Jurkat, Clone E6-1 (cell line): ENCODE measurements at places on chromosomes 16 and 17.

- DNase-seq = no peak
These were observed 8.8 kb downstream of the MBTPS1 start for GRCh38 chr16:84107921-84108320.

GRCh38 chr16:35741546-35741945, 2282.1 kb downstream of the TP53TG3F start:
- no peak for DNase-seq

- DNase-seq = no peak
These were observed 8.4 kb downstream of the PIMREG start for GRCh38 chr17:6452471-6453266.

- DNase-seq = no peak
These were observed 3.8 kb downstream of the DDX19B start for GRCh38 chr16:70302745-70303144.

DNA sequence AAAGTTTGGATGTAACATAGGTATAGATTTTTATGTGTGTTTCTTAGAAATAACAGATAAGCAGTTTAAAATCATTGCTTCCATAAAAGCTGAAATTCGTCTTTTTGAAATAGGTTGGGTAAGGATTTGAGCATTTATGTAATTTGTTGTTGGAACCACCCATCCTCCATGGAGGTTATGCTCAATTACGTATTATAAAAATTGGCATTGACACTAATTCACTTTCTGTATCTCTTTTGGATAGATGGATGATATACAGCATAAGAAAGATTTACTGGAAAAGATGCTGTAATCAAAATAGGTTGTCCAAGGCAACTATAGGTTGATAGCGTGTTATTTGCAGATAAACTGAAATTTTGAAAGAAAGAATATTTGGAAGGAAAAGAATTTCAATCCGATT, 105.5 kb downstream of the PRKCA start:
- no peak for DNase-seq

DNA sequence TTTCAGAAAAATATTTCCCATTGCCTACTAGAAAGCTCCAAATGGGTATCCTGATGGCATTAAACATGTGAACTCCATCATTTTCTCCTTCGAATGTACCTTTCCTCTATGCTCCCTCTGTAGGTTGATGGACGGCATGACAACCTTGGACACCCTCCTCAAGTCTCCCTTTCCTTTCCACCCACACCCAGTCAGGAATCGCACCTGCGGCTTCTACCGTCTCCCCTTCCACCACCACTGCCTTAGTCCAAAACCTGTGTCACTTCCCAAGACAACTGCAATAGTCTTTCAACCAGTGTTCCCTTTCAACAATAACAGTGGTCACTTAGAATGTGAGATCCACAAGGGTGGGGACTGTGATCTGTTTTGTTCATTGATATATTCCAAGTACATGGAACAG, 233.1 kb upstream of the AXIN2 start:
- peak; percentile 31 for DNase-seq

DNA sequence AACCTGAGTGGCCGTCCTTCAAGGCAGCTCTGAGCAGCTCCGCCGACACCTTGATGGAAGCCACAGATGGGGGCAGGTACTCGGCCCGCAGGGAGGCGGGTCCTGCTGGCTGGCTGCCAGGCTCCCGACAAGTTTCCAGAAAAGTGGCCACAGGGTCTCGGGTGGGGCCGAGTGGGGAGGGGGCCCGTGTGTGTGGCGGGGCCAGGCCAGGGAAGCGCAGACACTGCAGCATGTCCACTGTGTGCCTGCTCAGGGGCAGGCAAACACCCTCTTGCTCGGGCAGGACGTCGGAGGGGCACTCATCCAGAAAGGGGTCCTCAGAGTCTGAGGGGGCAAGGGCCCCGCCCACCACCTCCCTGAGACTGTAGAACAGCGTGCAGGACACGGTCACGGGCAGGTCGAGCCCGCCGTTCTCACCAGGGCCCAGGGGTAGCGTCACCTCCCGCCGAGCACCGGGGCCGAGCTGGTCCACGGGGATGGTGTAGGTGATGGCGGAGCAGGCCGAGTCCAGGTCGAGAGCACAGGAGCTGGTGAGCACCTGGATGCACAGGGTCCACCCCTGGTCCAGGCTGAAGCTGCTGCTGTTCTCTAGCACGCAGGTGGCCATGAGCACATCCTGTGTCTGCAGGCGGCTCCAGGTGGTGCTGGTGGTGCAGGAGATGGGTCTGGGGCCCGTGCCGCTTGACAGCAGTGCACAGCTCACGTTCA, 5.1 kb downstream of the FAAP100 start:
- DNase-seq = no peak

DNA sequence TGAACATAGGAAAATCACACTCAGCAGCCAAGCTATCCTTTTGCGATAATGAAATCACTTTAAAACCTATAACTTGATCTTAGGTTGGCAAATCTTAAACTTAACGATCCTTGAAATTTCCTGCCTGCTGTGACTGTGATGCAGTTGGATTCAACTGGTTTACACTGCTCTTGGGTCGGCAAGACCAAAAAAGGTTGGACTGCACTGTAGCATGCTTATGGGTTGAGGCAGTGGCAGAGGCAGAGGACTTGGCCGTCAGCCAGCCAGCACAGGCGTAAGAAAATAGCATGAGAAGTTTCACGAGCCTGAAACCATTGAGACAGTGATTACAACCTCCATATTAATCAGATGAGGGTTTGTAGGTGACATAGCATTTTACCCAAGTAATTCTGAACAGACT, 21.4 kb downstream of the WSB1 start:
- no peak for DNase-seq

DNA sequence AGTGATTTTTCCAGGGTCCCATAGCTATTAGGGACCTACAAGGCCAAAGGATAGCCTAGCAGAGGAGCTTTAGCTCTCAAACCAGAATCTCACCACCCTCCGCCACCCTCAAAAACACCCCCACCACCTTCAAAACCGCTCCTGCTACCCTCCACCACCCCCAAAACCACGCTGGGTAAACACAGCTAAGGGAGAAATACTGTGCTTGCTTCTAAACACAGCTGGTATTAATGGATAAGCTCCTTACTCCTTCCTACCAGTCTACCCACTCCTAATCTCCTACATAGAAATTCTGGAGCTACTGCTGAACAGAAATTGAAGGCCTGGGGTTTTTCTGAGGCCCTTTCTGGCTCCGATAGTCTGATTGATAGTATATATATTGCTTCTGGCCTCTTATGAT, 2.2 kb upstream of the LPCAT2 start:
- no peak for DNase-seq

GRCh38 chr17:83179811-83180210, 100.4 kb downstream of the METRNL start:
- no peak for DNase-seq

DNA sequence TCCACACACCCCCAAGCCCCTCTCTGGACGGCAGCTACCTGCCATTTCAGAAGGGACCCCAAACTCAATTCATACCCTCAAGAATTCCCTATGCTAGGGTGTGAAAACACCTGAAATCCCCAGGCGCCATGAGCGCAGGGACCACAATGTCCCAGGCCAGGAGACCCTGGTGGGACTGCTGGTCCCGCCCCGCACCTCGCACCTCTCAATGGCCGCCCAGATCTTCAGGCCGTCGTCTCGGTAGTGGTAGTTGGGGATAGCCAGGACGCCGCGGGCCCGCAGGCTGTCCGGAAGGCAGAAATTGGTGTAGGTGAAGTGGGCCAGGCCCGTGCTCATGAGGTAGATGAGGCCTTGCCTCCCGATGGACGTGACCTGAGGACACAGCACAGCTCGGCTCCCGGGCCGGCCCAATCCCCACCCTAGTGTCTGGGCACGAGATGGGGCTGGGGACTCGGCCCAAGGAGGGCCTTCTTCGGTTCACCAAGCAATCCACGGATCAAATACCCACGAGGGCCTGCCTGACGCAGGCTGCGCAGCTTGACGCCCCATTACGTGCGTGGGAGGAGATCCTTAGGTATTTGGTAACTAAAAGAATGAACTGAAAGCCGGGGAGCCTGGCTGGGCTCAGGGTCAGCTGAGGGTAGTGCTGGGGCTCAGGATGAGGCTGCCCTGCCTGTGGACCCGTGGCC, 9.2 kb downstream of the ALOXE3 start:
- no peak for DNase-seq

DNA sequence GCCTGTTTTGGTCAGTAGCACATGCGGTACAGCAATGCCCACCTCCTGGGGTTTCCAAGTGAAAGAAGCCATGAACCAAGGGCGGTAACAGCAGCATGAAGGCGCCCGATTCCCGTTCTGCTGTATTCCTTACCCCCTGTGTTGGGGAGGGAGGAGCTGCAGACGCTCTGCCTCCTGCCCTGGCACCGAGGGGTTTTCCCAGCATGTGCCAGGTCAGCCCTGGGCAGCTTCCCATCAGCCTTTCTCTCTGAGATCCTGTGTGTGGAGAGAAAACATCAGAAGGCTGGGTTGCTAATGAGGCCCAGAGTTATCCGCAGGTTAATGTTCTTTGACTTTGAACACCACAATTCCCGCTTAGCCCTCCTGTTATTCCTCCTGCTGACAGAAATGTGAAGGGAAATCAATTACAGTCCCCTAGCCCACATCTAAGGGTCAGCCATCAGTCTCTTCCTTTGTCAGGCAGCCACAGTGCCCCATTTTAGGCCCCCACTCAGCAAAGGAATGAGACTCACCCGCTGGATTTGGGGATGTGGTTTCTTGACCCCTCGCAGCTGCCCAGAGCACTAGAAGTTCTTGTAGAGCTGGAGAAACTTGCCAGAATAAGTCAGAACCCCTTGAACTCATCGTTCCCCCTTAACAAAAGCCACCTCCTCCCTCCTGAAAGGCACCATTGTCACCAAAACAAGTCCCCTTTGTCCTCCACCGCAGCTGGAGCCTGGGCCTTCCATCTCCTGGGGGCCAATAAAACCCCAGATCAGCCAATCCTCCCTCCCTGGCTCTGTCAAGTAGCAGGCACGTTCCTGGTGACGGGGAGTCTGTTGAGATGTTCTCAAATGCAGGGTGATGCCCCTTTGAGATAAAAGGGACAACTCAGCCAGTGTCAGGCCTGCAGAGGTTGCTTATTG, 168.5 kb downstream of the KATNIP start:
- no peak for DNase-seq

- no peak for DNase-seq
These were observed 1.2 kb downstream of the SREBF1 start for GRCh38 chr17:17835415-17836249.

- no peak for DNase-seq
These were observed 1.5 kb downstream of the NPLOC4 start for GRCh38 chr17:81635431-81635830.

DNA sequence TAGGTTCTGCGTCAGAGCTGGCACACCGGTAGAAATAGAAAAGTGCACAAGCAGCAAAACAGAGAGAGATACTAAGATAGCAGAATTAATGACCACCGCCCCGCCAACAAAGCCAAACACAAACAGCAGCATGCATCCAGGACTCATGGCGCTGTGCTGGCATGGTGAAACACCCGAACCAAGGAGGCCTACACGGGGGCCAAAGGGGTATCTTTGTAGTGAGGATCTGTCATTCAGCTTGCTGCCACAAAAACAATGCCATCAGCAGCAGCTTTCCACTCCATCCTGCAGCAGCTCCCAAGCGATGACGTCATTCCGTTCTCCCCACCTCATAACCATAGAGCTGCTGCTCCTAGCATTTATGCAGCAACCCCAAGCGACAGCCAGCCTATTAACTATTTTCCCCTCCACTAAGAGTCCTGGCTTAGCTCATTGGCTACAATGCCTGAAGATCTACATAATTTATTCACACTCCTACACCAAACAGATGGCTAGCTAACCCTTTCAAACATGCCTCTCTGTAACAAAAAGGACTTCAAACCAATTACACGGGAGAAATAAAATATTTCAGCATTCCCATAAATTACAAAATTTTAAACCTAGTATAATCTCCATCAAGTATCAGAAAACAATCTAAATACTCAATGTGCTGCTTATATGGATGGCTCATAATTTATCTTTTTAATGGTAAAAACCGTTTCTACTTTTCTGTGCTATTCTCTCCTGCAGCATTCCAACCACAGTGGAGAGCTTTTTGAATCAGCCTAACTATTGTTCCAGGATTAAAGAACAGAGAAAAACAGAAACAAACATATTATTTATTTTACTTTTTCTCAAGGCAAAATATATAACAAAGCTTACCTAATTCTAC, 73.9 kb downstream of the SPAG9 start:
- no peak for DNase-seq

DNA sequence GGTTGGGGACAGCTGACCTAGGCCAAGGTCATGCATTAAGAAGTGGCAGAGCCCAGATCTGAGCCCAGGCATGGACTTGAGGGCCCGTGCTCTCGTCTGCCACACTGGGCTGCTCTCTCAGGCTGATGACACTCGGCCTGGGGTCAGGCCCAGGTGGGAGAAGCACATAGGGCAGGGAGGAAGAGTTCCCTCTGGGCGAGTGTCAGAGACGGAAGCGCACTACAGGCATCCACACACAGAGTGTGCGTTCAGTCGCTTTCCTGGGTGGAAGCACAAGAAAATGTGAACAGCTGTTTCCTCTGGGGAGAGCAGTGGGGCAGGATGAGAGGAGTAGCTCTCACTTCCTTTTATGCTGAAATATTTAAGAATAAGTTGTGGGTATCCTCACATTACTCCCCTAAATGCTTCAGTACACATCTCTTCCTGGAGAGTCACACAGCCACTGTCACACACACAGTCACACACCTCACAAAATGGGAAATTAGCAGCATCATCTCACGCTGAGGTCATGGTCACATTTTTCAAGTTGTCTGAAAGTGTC, 59.7 kb downstream of the B9D1 start:
- DNase-seq = no peak

DNA sequence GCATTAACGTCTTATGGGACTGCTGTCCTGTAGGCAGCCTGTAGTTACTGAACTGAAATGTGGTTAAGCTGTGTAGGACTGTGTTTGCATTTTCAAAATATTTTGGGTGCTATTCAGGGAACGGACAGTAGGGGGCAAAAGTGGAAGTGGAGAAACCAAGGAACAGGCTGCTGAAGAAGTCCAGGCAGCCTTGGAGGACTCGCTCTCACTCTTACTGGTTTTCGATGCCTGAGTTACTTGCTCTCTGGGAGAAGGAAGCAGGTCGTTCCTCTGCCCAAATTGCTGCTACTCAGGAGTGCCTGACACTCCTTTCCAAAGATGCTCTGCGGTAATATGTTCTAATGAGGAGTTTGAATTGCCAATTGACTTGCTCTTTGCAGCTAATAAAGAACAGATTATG, 64.5 kb upstream of the RBFOX1 start:
- DNase-seq = peak; percentile 29

- DNase-seq = no peak
These were observed 54.1 kb downstream of the TNFRSF13B start for GRCh38 chr17:16917671-16918394.

DNA sequence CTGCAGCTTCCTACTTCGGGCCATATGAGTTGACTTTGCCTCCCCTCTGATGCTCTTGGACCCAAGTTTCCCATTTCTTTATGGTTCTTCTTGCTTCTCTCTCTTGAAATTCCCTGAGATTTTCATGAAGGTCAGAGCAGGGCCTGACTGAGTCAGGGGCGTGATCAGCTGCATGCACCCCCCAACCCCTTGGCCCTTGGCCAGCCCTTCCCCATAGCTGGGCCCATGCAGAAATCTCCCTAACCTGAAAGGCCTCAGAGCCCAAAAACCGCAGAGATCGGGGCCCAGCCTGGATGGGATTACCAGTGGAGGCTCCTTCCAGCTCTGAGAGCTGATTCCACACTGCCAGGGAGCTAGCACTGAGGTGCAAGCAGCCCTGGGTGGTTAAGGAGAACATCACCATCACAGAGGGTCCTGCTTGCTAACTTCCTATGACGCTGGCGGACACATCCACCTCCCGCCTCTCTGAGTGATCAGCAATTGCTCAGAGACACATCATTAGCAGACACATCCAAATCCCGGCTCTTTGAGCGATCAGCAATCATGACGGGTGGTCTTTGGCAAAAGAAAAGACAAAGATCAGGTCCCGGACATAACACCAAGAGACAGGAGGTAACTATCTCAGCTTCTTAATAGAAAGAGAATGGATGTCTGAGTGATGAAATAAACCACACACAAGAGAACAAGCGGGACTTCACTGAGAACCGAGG, 161.5 kb downstream of the C16orf78 start:
- DNase-seq = no peak
